ENCODE measurements at places on chromosomes 12 and 14.

DNA sequence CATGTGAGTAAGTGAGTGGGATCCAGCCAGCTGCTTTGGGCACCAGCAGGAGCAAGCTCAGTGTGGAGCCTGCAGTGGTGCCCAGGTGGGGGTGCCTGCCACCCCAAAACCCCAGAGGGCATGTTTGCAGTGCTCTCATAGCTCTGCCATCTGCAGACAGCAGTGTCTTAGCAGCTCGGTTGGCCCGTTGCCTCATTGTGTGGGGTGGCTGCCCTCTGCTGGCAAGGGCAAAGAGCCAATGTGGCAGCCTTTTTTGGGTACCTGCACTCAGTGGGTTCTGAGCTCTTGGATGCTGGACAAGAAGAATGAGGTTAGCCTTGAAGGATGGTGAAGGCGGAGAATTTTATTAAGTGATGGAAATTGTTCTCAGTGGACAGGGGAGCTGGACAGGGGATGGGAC is 52.3 kb downstream of the NEUROD4 start:
- DNase-seq, result peak; percentile 69

DNA sequence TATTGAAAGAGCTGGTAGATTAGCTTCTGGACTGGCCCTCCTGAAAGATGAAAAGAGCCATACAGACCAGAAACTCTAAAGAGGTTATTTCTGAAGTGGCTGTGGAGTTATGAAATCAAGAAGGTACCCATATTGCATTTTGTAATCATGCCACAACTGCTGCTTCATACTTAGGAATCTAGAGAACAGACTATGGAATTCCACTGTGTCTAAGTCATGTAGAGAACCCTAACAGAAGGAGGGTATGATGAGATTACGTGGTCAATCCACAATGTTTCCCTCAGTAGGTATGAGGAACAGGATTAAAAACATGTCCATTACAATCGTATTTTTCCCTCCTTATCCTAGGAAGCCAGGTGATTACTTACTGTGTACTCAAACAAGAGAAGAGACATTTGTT is 708.8 kb downstream of the RERGL start:
- DNase-seq, result no peak

DNA sequence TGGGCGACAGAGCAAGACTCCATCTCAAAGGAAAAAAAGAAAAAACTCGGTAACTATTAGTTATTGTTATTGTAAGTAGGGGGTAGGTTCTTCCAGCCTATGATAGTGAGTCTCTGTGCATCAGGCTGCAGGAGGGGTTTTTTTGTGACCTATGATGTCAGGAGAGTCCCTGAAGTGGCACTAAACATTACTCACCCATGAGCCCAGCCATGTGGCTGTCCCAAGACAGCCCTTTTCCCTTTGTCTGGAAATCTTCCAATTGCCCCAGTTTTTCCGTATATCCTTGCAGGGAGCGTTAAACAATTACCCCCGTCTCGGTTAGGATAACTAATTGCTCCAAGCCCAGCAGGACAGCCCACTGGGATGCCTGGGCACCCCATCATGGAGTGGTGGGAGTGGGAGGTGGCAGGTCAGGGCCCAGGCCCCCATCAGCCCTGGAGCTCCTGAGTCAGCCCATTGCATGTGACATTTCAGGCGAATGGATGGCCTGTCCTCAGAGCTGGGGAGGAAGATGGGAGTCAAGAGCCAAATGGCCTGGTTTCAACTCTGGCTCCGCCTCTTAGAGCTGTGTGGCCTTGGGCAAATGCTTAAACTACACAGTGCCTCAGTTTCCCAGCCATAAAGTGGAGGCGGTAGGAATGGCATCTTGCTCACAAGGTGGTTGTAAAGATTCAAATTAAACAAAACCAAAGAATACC is 16.4 kb downstream of the PHETA1 start:
- DNase-seq, result no peak

DNA sequence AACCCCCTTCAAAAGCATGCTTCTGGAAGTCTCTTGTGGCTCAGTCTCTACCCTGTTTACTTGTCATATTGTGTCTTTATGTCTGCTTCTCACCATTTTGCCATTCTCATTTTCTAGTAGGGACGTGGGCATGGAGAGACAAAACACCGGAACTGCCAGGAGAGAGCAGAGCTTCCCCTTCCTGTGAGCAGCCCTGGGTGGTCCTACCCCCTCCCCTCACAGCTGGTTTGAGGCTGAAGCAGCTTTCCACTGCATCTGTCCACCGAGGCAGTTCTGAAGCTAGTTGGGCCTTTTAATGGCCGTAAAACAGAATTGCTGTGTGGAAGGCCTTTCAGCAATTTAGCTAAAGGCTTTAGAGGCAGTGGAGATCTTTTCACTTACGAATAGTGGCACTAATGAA is 77.0 kb downstream of the PELI2 start:
- no peak for DNase-seq

DNA sequence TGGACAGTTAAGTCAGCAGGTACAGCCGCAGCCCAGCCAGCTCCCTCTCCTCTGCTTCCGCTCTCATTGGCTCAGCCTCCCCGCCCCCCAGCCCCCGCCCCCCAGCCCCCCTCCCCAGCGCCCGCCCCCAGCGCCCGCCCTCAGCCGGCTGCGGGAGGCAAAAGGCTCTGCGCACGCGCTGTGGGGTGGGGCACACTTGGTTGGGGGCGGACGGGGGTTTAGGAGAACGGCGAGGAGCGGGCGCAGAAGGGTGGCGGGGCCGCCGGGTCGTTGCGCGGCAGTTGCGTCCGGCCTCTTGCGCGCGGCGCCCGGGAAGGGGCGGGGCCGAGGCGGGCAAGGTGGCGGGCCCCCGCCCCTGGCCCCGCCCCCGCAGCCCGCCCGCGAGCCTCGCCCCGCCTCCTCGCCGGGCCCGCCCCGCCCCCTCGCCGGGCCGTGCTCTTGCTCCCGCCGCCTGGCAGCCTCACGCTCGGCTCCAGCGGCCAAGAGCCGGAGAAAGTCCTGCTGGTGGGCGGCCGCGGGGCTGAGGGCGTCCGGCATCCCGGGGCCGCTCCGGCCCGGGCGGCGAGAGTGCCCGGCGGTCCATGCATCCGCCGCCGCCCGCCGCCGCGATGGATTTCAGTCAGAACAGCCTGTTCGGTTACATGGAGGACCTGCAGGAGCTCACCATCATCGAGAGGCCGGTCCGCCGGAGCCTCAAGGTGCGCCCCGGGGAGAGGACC is at the start of gene PPP4R4:
PPP4R4 (plus strand) TSS at position 438 of the 719 bp plus-strand sequence; CDS start at position 582, 144 bp downstream.
- DNase-seq, result peak; percentile 94
